ENCODE measurements at places on chromosomes 5 and 9.

DNA sequence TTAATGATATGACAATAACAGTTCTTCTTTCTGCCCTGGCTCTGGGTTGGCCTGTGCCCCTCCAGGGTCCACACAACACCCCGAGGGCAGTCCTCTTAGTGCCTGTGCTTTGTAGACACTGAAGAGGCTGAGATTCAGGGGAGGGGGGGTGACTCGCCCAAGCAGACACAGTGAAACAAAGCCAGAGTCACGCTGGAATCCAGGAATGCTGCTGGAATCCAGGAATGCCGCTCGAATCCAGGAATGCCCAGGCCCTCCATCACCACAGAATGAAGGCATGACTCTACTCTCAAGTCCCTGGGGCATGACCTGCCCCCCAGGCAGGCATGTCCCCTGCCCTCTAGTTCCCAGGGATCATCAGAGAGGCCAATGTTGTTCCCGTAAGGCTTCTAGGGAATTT lies 73.1 kb downstream of the LRSAM1 start:
- DNase-seq = no peak

DNA sequence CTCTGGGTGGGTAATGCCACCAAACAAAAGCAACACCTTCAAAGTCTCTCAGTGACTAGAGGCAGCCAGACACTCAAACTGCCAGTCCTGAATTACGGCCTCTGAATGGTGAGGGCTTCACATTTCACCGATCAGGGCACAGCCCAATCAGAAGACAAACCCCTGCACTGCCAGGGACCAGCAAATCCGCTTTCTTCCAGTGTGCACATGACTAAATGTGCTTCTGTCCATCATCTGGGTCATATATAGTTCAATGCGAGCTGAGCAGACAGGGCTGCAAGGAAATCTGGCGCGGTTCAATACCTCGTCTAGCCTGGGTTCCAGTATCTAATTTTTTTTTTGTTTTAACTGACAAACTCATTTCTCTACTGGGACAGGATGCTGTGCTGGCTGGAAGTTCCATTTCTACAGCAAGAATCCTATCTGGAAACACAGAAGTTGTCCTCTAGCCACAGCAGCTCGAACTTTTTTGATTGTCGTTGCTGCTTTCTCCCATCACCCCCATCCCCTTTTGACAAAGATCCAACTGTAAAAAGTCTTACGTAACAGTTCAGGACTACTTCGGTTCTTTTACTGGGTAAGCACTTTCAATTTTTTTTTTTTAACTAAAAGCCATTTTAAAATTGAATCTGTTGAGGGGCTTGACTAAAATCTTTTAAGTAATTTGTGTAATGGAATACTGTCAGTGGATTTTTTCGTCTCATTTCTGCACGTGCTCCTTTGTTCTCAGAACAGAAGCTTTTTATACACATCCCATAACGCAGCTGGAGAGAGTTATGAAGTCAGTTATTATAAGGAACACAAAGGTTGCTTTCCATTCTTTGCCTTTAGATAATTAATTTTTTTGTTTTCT lies 112.7 kb downstream of the NR6A1 start:
- no peak for DNase-seq

DNA sequence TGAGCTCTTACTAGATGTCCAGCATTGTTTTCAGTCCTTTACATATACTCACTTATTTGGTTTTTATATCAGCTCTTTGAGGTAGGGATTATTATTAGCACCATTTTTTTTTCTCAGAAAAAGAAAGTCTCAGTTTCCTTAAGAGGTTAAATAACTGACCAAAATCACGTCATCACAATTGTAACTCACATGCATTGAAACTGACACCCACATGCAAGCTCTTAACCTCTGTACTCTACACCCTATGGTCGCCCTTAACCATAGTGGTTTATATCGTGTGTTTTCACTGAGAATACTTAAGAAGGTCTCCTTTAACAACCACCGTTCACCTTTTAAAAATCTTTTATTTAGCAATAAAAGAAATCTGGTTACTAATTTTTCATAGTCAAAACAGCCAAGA lies 61.0 kb downstream of the PRDM6 start:
- no peak for DNase-seq

DNA sequence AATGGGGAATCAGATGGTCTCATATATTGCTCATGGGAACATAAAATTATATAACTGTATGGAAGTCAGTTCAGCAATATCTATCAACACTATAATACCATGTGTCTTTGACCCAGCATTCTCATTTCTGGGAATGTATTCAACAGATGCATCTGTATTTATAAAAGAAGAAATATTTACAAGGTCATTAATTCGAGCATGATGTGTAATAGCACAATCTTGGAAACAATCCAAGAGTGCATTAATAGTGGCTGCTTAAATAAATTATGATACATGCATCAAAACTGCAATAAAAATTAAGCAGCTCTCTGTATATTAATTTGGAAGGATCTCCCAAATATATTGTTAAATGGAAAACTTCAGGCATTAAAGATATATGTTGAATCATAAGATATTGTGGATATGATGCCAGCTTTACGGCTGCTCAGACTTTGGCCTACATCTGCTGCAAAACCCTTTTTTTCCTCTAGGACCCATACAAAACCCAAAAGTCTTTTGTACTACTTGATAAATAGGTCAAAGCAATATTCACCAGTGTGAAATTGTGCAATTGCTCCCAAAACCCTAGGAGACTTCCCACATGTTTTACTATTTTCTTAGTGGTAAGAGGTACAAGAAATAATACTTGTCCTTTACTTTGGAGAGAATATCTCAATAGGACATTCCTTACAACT lies 45.3 kb upstream of the ISOC1 start:
- DNase-seq = no peak

- no peak for DNase-seq
These were observed 81.8 kb downstream of the FBXO38 start for GRCh38 chr5:148465381-148466235.

DNA sequence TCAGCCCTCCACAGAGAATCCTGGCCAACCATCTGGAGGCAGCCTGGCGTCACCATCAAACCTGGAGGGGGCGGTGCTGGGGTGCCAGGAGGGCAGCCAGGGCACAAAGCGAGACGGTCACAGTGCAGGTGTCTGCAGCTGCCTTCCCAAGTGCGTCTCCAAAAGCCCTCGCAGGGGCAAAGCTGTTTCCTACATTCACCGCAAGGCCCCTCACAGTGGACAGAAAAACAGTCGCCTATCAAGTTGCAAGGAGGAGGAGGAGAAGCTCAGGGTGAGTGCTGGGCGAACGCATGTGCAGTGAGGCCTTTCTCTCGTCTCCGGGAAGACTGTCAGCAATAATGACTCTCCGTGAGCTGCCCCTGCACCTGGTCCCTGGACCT lies 18.0 kb upstream of the LHX3 start:
- no peak for DNase-seq

DNA sequence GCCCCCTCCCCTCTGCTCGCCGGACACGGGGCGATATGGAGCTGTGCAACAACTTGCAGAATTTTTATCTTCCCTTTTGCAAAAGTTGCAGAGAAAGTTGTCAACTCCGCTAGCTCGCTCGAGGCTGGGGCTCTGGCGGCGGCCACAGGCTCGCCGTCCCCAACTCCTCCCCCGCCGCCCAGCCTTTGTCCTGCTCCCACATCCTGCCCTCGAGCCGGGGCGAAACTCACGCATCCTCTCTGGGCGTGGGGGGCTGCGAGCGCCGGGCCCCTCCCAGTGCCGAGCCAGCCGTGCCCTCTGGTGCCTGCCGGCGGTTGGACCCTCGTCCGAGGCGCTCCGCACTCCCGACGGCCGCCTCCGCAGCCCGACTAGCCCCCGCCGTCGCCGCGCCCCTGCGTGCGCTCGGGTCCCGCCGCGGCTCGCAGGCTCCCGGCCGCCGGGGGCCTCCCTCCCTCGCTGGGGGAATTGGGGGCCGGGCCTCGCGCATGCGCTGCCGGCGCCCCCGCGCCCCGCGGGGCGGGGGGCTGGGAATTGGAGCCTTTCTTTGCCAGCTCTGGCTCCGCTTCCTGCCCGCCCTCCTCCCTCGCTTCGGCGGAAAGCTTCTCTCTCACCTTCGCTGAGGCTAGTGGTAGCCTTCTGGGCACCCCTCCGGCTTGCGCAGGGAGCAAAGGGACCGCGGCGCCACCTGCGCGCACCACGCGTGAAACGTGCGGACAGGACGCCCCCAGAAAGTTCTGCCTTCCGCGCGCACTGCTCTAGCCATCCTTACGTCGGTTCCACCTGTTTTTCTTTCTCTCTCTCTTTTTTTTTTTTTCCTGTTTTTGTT lies at the start of gene CCNJL:
TSS of gene CCNJL (minus strand) at position 431 of the 826 bp plus-strand sequence. CDS start 641 bp downstream, outside the sequence.
- no peak for DNase-seq

DNA sequence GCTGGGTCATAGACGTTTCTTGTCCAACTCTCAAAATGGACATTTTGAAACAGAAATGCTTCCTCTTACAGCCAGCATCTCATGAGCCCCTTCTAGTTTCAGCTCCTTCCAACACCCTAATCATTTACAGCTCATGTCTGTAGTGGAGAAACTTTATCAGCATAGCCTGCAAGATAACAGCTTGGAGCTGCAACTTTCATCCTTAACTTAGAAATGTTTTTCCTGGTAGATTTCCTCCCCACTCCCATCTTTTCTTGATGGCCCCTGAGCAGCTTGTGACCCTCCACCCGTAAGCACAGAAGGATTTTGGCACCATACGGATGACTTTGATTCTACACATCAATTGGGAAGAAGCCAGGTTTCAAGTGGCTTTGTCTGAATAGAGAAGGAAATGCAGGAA lies 53.5 kb upstream of the TGFBR1 start:
- no peak for DNase-seq
